Neural cell (in vitro differentiated cells): ENCODE measurements at places on chromosomes 7 and 10. TPM values are rescaled to one million over a fixed set of nuclear protein-coding genes. Genes with fewer than 3 reads are reported as not detected.

The FAM25C gene
- polyA plus RNA-seq, result not detected in 2 replicates

The AKR1E2 gene
- polyA plus RNA-seq, result 0.30 TPM in 1 of 2 replicates, not detected in the other

The ZNF277 gene
- polyA plus RNA-seq, result 30.0 and 36.6 TPM in 2 replicates

The WIPF3 gene
- polyA plus RNA-seq, result 3.8 and 4.6 TPM in 2 replicates

The SPDYE8 gene
- 0.63 and 3.3 TPM in 2 replicates for polyA plus RNA-seq

The CTTNBP2 gene
- 35.2 and 53.5 TPM in 2 replicates for polyA plus RNA-seq

The PHKG1 gene
- polyA plus RNA-seq, result 2.6 TPM in 1 of 2 replicates, not detected in the other

The DPY19L1 gene
- polyA plus RNA-seq, result 3.5 and 6.3 TPM in 2 replicates

The FZD1 gene
- polyA plus RNA-seq, result 2.9 and 3.7 TPM in 2 replicates

The TUBB8 gene
- polyA plus RNA-seq, result 0.46 and 0.69 TPM in 2 replicates

The IRF5 gene
- polyA plus RNA-seq, result not detected in 2 replicates

The ECHS1 gene
- 122 and 127 TPM in 2 replicates for polyA plus RNA-seq

The NEUROG3 gene
- not detected in 2 replicates for polyA plus RNA-seq

The MAP3K8 gene
- polyA plus RNA-seq, result 1.5 and 2.0 TPM in 2 replicates

The PAX4 gene
- polyA plus RNA-seq, result not detected in 2 replicates

The PRRT4 gene
- polyA plus RNA-seq, result 32.5 and 34.4 TPM in 2 replicates

The TRPV5 gene
- 0.52 TPM in 1 of 2 replicates, not detected in the other for polyA plus RNA-seq

The STK31 gene
- 0.76 and 1.4 TPM in 2 replicates for polyA plus RNA-seq

The PDE1C gene
- 6.6 and 8.2 TPM in 2 replicates for polyA plus RNA-seq

The AKR1C4 gene
- polyA plus RNA-seq, result not detected in 2 replicates

The CDNF gene
- polyA plus RNA-seq, result 1.5 TPM in 1 of 2 replicates, not detected in the other

The SLC26A3 gene
- polyA plus RNA-seq, result not detected in 2 replicates

The FGFR2 gene
- polyA plus RNA-seq, result 14.8 and 15.7 TPM in 2 replicates

The SLC18A3 gene
- polyA plus RNA-seq, result not detected in 2 replicates

The PTER gene
- not detected in 2 replicates for polyA plus RNA-seq

The POLD2 gene
- 79.5 and 84.6 TPM in 2 replicates for polyA plus RNA-seq

The PGAM2 gene
- polyA plus RNA-seq, result not detected in 2 replicates

The ANKRD30A gene
- polyA plus RNA-seq, result not detected in 2 replicates

The MBLAC1 gene
- polyA plus RNA-seq, result 6.4 and 10.1 TPM in 2 replicates

The SNX10 gene
- 25.6 and 31.1 TPM in 2 replicates for polyA plus RNA-seq

The TBX20 gene
- polyA plus RNA-seq, result not detected in 2 replicates

The TEX47 gene
- not detected in 2 replicates for polyA plus RNA-seq

The CLEC2L gene
- 4.5 and 17.8 TPM in 2 replicates for polyA plus RNA-seq

The PILRA gene
- 23.7 and 29.2 TPM in 2 replicates for polyA plus RNA-seq

The COL1A2 gene
- 2.3 and 2.5 TPM in 2 replicates for polyA plus RNA-seq

The TMEM72 gene
- polyA plus RNA-seq, result 1.4 TPM in 2 replicates

The SPDYE5 gene
- polyA plus RNA-seq, result 0.07 and 0.26 TPM in 2 replicates

The SHH gene
- 1.2 and 1.5 TPM in 2 replicates for polyA plus RNA-seq

The DRGX gene
- not detected in 2 replicates for polyA plus RNA-seq

The FAM20C gene
- 22.7 and 29.7 TPM in 2 replicates for polyA plus RNA-seq

The STRIP2 gene
- polyA plus RNA-seq, result 7.4 and 8.0 TPM in 2 replicates

The CYP2C19 gene
- polyA plus RNA-seq, result 0.16 TPM in 1 of 2 replicates, not detected in the other

The C7orf57 gene
- polyA plus RNA-seq, result not detected in 2 replicates

The NRCAM gene
- polyA plus RNA-seq, result 81.1 and 90.9 TPM in 2 replicates

The FLNC gene
- polyA plus RNA-seq, result 0.36 and 0.60 TPM in 2 replicates

The SP4 gene
- polyA plus RNA-seq, result 23.7 and 27.8 TPM in 2 replicates

The VPS50 gene
- polyA plus RNA-seq, result 58.2 and 61.9 TPM in 2 replicates

The MCM10 gene
- polyA plus RNA-seq, result 0.63 and 0.70 TPM in 2 replicates

The OR6V1 gene
- not detected in 2 replicates for polyA plus RNA-seq

The MYO1G gene
- polyA plus RNA-seq, result 0.38 TPM in 1 of 2 replicates, not detected in the other

The TRIM4 gene
- polyA plus RNA-seq, result not detected in 2 replicates

The ITGA8 gene
- polyA plus RNA-seq, result 0.11 TPM in 1 of 2 replicates, not detected in the other

The UTF1 gene
- not detected in 2 replicates for polyA plus RNA-seq

The CLCN1 gene
- 0.20 TPM in 1 of 2 replicates, not detected in the other for polyA plus RNA-seq

The HERPUD2 gene
- polyA plus RNA-seq, result 16.7 and 22.1 TPM in 2 replicates

The DNAH11 gene
- polyA plus RNA-seq, result 0.16 and 2.1 TPM in 2 replicates

The VTI1A gene
- 25.9 and 28.7 TPM in 2 replicates for polyA plus RNA-seq

The DAGLB gene
- 32.3 and 48.9 TPM in 2 replicates for polyA plus RNA-seq
